ENCODE measurements at places on chromosomes 4 and X. TPM values are rescaled to one million over a fixed set of nuclear protein-coding genes. Genes with fewer than 3 reads are reported as not detected.

PTPN13 gene
- total RNA-seq: 0.37 TPM

ERVMER34-1 gene
- not detected for total RNA-seq

ARMCX4 gene
- total RNA-seq: 2.4 TPM

SULT1E1 gene
- total RNA-seq: not detected

CYLC1 gene
- total RNA-seq: not detected

ZNF157 gene
- total RNA-seq: 0.23 TPM

MRPL1 gene
- total RNA-seq: 43.2 TPM

KDM5C gene
- total RNA-seq: 91.2 TPM

NDST4 gene
- not detected for total RNA-seq

IQSEC2 gene
- total RNA-seq: 0.40 TPM

PRMT9 gene
- total RNA-seq: 11.9 TPM

MUC7 gene
- not detected for total RNA-seq

SPIN2B gene
- total RNA-seq: 7.1 TPM

TFDP3 gene
- not detected for total RNA-seq

TRMT10A gene
- 7.9 TPM for total RNA-seq

MEPE gene
- not detected for total RNA-seq

TMEM185A gene
- 20.4 TPM for total RNA-seq

WDR17 gene
- 0.44 TPM for total RNA-seq

NWD2 gene
- total RNA-seq: not detected

FRAS1 gene
- total RNA-seq: 0.05 TPM

SLC6A8 gene
- total RNA-seq: 1.1 TPM

GSX2 gene
- not detected for total RNA-seq

TCP11X2 gene
- total RNA-seq: not detected

DDX53 gene
- not detected for total RNA-seq

RASL11B gene
- total RNA-seq: 0.14 TPM

MRFAP1 gene
- 109 TPM for total RNA-seq

SGMS2 gene
- not detected for total RNA-seq

SPANXA2 gene
- total RNA-seq: not detected

SLC25A6 gene
- 235 TPM for total RNA-seq

SSX2B gene
- total RNA-seq: not detected

ABLIM2 gene
- 0.19 TPM for total RNA-seq

NSUN7 gene
- 0.42 TPM for total RNA-seq

COL4A6 gene
- not detected for total RNA-seq

SPANXC gene
- not detected for total RNA-seq
